Breast epithelium (tissue), 4 donors: ENCODE measurements at places on chromosomes 7 and 10. TPM values are rescaled to one million over a fixed set of nuclear protein-coding genes. Genes with fewer than 3 reads are reported as not detected.

The ADCYAP1R1 gene
- 19.7 TPM for total RNA-seq

The PRPS1L1 gene
- not detected for total RNA-seq

The CCSER2 gene
- total RNA-seq = 61.2 TPM

The SLC26A3 gene
- total RNA-seq = not detected

The VTI1A gene
- total RNA-seq = 65.6 TPM

The GLCCI1 gene
- total RNA-seq = 11.7 TPM

The GHRHR gene
- not detected for total RNA-seq

The NEUROG3 gene
- not detected for total RNA-seq

The SPAG6 gene
- 4.9 TPM for total RNA-seq

The BET1 gene
- 51.4 TPM for total RNA-seq

The NEURL1 gene
- total RNA-seq = 1.5 TPM

The LRWD1 gene
- 11.6 TPM for total RNA-seq

The CDK1 gene
- 2.2 TPM for total RNA-seq

The HPSE2 gene
- 8.0 TPM for total RNA-seq

The ASNS gene
- total RNA-seq = 7.0 TPM

The OR6B1 gene
- not detected for total RNA-seq

The COL13A1 gene
- 0.80 TPM for total RNA-seq

The STAG3 gene
- total RNA-seq = 0.80 TPM

The IDI2 gene
- not detected for total RNA-seq
